ENCODE measurements at places on chromosomes 4 and X.
A peak's percentile ranks its signal among the peaks of the same experiment; 100 is the strongest.

DNA sequence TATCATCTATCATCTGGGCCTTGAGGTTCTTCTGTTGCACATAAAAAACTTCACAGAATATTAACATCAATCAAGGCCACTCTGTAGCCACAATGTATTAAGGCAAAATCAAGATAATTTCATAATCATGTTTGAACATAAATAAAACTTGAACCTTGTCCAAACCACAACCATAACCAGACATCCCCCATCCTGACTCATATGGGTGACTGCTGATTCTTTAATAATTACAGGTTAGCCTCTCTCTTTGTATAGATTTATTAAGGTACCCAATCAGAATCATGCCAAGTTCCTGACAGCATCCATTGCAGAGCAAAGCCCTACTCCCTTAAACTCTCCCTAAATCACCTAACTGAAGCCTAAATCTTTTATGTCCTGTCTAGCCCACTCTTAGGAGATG lies 16.7 kb upstream of the AREG start:
- peak; percentile 86 for DNase-seq

DNA sequence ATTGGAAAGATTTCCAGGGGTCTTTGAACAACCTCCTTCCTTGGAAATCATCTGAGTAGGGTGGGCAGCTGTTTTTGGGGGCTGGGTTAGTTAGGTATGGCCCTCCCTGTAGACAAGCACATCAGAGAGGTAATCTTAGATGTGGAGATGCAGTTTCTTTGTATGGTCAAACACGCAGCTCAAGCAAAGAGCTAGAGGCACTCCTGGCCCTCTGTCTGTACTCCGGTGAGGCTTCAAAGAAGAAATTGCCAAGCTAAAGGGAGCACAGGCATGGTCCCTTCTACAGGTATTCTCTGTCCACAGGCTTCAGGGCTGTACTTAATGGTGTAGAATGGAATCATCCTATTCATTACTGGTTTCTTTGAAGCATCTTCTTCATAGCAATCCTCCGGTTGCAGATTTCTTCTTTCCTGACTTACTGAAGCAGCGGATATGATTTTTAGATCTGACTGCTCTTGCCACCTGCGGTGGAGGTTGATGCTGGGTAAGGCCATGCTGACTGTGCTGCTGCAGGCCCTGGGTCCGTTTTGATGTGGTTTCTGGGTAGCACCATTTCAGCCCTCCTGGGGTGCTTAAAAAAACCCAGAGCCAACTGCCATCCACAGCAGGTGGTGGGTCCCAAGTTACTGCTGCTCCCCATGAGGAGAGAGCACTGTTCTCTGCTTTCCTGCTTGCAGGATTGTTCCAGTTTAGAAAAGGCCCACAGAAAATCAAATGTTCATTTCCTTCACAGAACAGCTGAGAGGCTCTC lies 318.9 kb upstream of the GATB start:
- DNase-seq = no peak

DNA sequence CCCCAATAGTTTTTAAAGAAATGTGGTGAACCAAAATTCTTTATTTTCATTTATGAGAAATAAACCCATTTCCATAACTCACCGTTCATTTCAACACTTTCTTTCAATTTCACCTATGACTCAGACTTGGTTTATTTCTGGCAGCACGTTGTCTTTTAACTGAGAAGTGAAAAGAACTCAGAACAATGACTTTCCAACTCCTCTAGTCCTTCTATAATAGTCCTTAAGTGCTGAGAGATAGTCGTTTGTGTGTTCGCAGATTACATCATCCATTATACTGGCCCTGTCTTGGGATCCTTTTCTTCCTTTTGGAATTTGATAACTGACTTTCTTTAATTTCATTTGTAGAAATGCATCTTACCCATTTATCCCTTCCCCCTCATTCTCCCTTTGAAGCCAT lies 113.6 kb downstream of the GLUD2 start:
- no peak for DNase-seq

- DNase-seq = peak; percentile 25
Observed at GRCh38 chr4:40299811-40300292, 35.3 kb upstream of the CHRNA9 start.

GRCh38 chrX:138669693-138670092 lies 41.8 kb downstream of the FGF13 start:
- DNase-seq = no peak

- DNase-seq = peak; percentile 30
Observed at GRCh38 chr4:139015948-139016471, 429 bp downstream of the NOCT start.

DNA sequence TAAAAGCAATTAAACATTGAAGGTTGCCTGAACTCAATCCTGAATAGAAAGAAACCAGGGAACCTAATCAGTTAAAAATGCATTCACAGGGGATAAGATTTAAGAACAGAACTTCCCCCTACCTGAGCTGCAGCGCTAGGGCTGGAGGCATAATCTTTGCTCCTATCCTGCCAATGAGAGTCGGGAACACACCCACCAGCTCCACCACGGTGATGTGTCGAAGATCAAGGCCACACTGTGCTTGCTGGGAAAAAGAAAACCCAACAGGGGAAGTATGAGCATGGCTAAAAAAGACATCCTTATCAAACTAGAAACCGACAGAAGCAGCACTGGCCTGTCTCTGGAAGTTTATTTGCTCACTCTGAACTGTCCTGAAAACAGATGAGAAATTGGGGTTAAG lies 66.3 kb downstream of the SRPX start:
- DNase-seq = no peak

DNA sequence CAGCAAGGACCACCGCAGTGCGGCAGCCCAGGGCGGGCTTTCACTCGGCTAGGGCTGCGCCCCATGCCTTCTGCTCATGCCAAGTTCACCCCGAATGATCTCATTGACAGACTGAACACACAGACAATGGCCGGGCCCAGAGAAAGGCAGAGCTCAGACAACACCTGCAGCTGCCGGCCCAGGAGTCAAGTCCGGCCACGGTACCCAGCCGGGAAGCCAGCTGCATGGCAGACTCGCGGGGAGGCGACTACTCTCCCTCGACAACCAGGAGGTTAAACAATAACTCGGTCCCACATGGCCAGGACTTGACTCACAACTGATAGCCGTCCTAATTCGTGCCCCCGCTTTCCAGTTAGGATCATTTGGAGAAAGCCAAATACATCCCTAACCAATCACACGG lies 50.4 kb downstream of the ABLIM2 start:
- DNase-seq = no peak

GRCh38 chr4:7838136-7838782 lies 101.4 kb downstream of the AFAP1 start:
- no peak for DNase-seq

GRCh38 chr4:78606530-78607095 lies 55.0 kb downstream of the ANXA3 start:
- DNase-seq = no peak

DNA sequence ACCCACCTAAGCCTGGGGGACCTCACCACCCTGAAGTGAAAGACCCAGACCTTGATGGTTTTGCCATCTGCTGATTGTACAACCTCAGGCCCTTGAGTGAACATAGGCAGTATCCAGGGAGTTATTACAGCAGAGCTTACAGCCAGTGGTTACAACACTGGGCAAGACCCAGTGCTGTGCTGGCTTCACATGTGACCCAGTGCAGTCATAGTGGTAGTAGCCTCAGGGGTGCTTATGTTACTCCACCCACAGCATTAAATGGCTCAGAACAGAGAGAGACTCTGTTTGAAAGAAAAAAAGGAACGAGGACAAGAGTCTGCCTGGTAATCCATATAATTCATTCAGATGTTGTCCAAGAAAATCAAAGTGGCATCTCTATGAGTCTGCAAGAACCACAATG lies 45.2 kb upstream of the DACH2 start:
- no peak for DNase-seq

DNA sequence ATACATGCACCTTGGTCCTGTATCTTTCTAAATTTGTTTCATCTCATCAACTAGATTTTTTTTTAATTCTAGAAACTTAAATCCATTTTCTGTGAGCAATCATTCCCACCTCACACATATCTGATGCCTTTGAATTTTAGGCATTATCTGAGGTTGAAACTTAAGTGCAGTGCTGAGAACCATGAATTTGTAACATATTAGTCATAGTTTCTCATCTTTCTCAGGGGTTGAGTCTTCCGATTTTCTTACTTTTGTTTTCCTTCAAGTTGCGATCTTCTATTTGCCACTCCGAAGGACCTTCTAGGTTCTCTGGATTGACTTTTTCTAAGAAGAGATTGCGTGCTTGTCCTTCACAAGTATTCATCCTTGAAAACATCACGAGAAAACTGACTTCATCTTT lies 3.7 kb upstream of the NR0B1 start:
- no peak for DNase-seq

DNA sequence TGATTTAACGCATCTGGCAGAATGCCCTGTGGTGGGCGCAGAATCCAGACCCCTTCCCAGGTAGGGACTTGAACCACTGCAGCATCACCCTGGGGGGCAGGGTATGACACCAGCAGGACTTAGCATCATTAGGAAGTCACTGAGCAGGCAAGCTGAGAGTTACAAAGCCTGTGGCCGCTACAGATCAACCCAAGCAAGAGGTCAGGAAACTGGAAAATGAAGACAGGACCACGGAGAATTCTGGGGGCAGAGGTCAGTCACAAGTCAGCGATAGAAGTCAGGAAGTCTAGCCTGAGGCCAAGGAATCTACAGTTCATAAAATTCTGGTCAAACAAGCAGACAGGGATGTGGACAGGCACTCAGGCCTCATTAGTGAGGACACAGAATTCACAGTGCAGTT lies 108.4 kb downstream of the CHIC2 start:
- DNase-seq = no peak

- DNase-seq = no peak
Observed at GRCh38 chrX:138710866-138711341, 613 bp downstream of the FGF13 start.

DNA sequence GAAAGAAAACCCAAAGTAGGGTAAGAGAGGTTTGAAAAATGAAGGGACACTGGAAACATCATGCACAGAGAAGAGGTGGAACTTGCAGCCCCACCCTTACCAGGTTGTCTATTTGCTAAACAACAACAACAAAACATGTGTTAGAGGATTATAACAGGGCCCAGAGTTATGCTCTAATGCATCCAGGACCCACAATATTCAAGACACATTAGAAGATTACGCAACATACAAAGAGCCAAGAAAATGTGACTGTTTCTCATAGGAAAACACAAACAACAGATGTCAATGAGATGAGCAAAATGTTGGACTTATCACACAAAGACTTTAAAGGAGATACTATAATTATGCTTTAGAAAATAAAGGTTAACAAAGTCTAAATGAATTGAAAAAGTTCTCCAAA lies 128.5 kb downstream of the LRBA start:
- DNase-seq = no peak

DNA sequence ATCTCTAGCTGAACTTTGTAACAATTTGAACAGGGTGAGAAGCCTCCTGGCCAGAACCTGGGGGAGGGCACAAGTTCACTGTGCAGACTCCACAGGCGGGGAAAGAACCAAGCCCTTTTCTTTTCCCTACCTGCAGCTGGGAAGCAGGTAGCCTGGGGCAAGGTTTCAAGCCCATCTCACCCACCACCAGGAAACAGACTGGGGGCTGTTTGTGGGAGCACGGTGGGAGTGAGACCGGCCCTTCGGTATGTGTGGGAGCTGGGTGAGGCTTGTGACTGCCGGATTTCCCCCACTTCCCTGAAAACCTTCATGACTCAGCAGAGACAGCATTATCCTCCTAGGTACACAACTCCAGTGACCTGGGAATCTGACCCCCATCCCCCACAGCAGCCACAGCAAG lies 211.7 kb downstream of the ZNF674 start:
- peak; percentile 20 for DNase-seq

DNA sequence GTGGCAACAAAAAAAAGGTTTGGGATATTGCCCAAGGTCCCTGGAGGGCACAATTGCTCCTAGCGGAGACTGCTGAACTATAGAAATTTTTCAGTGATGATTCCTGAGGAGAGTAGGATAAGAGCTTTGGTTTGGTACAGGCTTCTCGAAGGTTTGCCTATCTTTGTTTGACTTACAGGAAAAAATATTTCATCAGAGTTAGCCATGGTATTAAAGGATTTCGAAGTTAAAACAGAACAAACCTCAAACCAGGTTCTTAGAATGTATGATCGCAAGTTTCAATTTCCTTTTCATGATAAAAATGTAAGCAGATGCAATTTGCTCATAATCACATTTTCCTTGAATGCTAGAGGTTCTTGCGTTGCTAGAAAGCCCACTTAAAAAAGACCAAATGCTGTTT lies 1.7 kb downstream of the EGFL6 start:
- no peak for DNase-seq

GRCh38 chrX:119758731-119759247 lies 401 bp downstream of the SOWAHD start:
- DNase-seq = no peak

Measured in RWPE1 (cell line).